ENCODE measurements at places on chromosomes 3 and 15. TPM values are rescaled to one million over a fixed set of nuclear protein-coding genes. Genes with fewer than 3 reads are reported as not detected.

HTR3E gene
- not detected for total RNA-seq

GAP43 gene
- total RNA-seq, result 3.5 TPM

KCNMB2 gene
- 0.82 TPM for total RNA-seq

ERC2 gene
- total RNA-seq, result not detected

UACA gene
- 58.8 TPM for total RNA-seq

DNA sequence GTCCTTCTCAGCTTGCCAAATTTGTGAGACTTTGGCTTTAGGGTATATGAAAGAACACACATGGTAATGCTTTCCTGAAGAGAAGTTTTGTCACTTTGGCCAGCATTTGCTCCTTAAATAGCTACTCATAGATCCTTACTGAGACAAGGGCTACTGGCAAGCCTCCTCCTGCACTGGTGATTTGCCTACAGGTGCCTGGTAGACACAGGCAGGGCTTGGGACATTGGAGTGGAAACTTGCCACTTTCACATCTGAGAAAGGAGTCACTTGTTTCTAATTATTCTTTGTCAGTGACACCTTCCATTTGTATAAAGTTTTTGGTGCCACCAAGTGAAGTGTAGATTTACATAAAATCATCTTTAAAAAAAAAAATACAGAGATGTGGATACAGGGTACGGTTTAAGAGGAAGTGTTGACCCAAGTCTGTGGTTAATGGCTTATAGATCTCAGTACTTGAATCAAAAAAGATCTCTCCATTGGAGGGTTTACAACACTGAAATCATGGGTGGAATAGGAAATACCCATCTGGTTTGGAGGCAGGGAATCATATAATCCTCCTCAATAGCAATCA is 132.8 kb upstream of the GADL1 start:
- no peak for DNase-seq

DNA sequence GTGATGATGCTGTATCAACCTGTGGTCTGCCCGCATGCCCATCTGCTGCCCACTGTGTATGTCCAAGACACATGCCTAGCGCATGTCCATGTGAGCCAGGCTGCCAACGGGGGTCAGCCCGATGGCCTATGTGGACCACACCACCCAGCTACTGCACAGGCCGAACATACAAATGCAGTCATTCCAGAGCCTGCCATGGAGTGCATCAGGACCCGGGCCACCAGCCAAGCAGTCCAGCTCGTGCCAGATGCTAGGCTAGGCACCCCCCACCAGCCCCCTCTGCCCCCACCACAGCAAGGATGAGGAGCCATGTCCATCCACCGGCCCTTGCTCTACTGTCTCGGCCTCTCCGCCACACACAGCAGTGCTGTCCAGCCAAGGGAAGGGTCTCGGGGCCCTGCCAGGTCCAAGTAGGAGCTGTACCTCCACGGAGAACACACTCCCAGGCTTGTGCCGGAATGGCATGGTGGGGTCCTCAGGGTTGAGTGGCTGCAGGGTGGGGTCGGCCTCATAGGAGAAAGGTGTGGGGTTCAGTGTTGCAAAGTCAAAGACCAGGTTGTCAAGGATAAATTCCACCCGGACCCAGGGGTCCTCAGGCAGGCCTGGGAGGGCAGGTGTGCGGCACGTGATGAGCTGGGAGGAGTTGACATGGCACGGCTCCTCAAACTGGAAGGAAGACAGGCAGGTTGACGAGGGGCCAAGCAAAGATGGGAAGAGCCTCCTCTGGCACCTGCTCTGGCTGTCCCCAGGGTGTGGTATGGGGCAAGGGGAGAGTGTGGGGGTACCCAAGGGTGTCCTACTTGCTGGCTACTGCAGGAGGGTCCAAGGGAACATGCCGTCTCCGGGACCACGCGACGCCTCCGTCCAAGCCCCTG is 15.3 kb downstream of the PLXNB1 start:
- no peak for DNase-seq

GRCh38 chr15:80217327-80217900 is 34.6 kb downstream of the CTXND1 start:
- DNase-seq, result no peak

DNA sequence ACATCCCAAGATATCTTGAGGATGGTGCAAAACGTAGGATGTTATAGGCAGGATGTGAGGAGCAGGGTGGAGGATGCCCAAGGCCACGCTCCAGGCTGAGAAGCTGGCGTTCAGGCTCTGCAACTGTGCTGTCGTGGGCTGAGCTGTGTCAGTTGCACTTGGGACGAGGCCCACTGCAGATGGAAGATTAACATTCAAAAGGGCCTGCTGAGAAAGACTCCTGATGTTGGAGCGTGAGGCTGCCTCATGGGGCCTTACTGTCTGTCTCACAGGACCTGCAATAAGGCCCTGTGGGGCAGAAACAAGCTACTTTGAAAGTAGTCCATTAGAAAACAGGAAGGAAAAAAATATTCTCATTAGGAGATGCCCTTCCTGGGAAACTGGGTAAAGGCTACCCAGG is 60.6 kb upstream of the SEC61A1 start:
- DNase-seq, result no peak

DNA sequence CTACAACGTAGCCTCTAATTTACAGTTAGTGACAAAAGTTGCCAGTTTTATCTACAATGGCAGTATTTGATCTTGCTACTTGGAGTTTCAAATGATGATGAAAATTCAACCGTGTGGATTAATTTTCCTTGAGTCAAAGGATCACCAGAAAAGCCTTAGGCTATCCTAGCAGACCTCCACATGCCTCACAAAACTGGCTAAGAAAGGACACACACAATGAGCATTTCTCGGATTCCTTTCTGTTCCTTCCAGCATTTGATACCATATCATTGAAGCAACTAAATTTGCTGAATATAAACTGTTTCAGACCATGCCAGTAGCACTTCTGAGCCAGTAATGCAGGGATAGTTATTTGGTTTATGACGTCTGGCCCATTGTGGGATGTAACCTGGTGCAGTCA is 587.4 kb upstream of the MDFIC2 start:
- DNase-seq, result no peak

DNA sequence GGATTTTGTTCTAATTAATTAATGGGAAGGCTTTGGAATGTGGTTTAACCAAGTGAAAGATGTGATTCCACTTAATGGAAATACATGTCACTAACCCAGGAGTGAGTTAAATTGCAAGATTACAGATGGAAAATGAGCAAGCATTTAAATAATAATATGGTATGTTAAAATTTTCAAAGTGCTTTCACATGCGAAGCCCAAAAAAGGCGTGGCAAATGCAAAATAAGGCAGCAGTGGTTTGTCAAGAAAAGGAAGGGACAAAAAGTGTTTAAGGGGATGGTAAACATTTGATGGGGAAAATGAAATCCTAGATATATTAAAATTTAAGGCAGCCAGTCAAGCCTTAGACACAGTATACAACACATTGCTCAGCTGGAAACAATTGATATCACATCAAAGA is 2.9 kb downstream of the TICRR start:
- no peak for DNase-seq

DNA sequence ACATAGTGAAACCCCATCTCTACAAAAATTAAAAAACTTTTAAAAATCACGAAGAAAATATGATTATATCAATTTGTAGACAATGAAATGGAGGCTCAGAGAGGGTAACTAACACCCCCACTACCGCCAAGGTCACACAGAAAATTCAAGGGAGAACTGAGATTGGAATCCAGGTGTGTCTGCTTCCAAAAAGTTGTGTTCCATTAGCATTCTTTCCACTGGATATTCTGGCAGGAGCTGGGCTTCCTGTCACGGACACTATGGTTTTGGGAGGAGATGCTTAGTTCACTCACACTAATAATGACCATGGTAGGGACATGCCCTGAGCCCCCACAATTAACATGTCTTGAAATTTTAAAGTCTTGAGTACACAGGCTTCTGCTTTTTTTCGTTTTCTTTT is 28.8 kb downstream of the CTSH start:
- no peak for DNase-seq

DNA sequence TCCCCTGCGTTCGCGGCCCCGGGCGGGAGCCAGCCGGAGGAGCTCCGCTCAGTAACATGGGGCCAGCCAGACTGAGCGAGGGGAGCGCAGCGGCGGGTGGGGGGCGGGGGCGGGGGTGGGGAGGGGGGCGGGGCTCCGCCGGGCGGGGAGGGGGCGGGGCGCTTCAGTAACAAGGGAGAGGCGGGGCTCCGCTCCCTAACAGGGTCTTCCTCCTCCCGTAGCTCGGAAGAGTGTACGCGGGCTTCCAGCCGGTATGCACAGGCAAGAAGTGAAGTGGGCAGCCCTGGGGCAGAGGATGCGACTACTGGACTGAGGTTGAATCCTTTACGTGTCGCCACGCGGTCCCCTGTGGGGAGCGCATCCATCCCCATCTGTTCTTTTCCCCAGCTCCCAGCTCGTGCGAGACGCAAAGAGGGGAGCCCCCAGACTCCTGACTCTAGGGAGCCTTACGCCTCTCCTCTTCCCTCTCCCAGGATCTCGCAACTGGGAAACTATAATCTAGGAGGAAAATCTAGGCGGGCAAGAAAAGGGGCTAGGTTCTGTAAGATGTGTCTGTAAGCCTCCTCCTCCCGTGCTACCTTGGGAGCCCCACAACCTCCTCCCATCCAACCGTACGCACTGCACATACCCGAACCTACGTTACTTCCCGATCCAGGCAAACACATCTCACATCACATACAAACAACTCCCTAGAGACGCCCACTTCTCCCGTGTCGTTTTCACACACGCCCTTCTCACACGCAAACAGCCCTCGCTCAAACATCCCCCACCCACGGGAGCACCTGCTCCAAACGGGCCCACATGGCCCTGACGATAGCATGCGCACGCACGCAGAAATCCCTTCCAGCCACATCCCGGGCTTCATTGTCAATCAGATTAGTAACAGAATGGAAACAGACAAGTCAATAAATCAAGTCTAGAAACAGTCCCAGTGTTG is at the start of gene SHF:
Gene SHF, minus strand, starts transcription at position 73 of the 937 bp plus-strand sequence. Its CDS starts 15 bp downstream, at position 58.
- DNase-seq, result peak; percentile 71

GRCh38 chr3:58567251-58567515 is 10.0 kb downstream of the FAM107A start:
- no peak for DNase-seq

DNA sequence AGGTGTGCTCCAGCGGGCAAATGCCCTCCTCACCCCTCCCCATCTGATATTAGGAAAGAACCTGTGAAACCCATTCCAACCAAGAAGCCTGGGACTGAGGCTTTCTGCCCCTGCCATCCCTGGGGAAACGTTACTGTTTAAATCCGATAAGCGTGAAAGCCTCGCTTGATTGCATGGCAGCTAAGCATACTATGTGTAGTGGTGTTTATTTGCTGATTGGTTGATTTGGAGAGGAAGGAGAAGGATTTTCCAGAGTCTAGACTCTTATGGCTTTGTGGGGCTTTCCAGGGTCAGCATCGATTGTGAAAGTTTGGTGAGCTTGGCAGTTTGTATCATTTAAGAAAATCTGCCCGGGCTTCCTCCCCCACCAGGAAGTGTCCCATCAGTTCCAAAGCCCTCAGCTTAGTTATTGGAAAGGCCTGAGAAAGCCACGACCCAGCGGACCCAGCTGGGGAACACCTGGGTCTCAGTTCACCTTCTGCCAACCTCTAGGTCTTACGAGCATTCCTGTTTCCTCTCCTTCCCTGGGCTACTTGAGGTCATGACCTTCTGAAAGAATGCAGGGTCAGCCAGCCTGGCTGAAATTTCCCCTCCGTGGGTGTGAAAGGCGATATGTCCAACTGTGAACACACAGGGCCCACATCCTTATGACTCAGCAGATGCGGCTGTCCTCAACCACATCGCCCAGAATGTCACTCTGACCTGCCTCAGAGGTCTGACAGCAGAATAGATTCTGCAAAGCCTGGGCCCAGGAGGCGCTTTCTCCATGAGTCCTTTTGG is 62.8 kb upstream of the HERC1 start:
- DNase-seq, result peak; percentile 31

DNA sequence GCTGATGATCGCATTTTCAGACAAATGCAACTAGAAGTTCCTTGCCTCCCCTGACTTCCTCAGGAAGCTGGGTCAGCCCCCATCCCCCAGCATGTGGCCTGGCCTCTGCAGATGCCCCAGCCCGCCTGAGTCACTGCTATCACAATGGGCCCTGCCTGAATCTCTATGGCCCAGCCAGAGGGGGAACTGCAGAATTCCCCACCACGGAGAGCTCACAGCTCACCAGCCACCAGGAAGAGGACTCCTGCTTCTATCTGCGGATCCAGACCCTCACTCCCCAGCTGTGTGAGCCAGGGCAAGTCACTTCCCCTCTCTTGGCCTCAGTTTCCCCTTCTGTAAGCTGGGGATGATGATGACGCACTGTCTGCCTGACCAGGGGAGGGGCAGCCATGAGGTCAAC is 6.9 kb downstream of the PLXND1 start:
- peak; percentile 49 for DNase-seq

DNA sequence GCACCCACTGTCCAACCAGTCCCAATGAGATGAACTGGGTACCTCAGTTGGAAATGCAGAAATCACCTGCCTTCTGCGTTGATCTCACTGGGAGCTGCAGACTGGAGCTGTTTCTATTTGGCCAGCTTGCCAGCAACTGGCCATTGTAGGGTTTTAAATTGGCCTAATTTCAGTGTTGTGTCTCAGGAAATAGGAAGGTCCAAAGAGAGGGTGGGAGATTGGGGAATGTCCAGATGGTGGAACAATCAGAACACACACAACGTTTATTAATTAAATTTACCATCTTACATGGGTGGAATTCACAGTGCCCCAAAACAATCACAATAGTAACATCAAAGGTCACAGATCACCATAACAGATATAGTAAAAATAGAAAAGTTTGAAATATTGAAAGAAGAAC is 189.5 kb downstream of the ZNF385D start:
- no peak for DNase-seq

- peak; percentile 57 for DNase-seq
Measured at GRCh38 chr3:152298393-152299248, 29.9 kb downstream of the MBNL1 start.

GRCh38 chr15:60477916-60478565 is 901 bp downstream of the ICE2 start:
- DNase-seq, result no peak

DNA sequence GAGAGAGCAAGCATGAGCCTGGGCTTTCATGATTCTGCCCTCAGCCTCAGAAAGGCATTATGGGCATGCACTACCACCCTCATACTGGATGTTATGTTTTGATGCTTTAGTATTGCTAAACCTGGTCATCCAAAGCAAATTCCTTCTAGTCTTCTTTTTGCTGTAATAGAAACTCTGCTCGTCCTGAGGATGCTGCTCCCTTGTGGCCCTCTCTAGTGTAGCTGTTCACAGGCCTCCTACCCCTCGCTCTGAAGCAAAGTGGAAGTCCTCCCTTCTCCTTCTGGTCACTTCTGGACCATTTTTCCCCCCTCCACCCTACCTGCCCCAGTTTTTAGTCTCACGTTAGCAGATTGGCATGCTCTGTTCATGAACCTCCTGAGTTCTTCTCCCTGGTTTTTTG is 22.9 kb upstream of the CCNL1 start:
- DNase-seq, result no peak

DNA sequence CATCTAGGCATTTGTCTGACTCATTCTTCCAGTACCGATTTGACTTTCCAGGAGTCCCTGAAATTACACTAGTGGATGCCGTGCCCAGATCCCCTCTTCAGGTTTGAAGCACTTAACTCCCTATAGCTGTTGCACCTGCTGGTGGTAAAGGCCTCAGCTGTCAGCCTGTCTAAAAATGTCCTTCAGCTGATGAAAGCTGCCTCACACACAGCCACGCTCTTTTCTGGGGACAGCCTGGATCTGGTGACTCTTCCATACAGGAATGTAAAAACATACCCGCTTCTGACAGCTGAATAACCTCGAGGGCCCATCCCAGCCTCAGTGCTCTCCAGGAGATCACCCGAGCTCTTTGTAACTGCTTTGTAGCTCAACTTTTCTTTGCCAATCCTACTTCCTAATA is 534.1 kb upstream of the GRM7 start:
- no peak for DNase-seq

GRCh38 chr15:85741021-85741421 is 53.7 kb downstream of the KLHL25 start:
- no peak for DNase-seq

All from transverse colon (tissue), 4 donors.